ENCODE measurements at places on chromosomes 4 and X.

DNA sequence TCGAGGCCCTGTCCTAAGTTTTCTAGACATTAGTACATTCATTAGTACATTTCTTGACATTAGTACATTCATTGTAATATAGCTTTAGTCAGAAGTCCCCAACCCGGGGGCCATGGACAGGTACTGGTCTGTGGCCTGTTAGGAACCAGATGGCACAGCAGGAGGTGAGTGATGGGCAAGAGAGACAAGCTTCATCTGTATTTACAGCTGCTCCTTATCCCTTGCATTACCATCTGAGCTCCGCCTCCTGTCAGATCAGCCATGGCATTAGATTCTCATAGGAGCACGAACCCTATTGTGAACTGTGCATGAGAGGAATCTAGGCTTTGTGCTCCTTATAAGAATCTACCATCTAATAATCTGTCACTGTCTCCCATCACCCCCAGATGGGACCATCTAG lies 48.0 kb downstream of the GATB start:
- DNase-seq = no peak

- no peak for DNase-seq
Measured at GRCh38 chrX:50117476-50117875, 83.3 kb downstream of the AKAP4 start.

DNA sequence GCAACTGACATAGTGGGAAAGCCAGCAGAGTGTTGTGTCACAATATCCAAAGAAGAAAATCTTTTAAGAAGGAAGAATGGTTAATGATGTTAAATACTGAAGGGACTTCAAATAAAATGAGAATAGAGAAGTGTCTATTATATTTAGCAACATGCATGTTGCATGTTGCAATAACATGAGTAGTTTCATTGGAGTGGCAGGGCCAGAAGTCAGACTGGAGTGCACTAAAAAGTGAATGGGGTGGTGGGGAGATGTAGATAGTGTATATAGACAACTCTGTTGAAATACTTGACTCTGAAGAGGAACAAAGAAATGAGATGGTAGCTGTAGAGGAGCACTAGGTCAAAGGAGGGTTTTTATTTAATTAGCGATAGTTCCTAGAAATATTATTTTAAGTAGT lies 9.5 kb upstream of the AMMECR1 start:
- no peak for DNase-seq

GRCh38 chr4:7199129-7199725 lies 6.9 kb downstream of the SORCS2 start:
- DNase-seq = no peak

DNA sequence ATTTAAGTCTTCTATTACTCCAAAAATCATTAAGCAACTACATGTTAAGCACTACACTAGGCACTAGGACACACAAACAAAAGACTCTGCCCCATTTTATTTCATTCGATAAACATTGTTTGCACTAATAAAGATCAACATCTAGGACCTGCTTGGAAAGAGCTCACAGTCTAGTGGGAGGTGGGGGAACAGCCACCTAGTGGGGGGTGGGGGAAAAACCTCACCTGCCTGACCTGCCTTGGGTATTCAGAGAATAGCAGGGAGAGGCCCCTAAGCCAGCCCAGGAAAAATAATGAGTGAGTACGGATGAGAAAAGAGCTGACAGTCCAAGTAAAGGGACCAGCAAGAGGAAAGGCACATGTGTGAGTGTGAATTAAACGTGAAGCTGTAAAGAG lies 52.2 kb downstream of the PRDM5 start:
- no peak for DNase-seq

- no peak for DNase-seq
Measured at GRCh38 chr4:141153751-141154510, 20.7 kb upstream of the RNF150 start.

GRCh38 chr4:10180927-10181744 lies 64.5 kb upstream of the WDR1 start:
- DNase-seq = peak; percentile 10

- no peak for DNase-seq
Measured at GRCh38 chrX:44705817-44706551, 137.8 kb upstream of the DUSP21 start.

GRCh38 chr4:152729466-152729865 lies 49.7 kb upstream of the TMEM154 start:
- DNase-seq = no peak

GRCh38 chr4:35965300-35965699 lies 279.0 kb downstream of the ARAP2 start:
- no peak for DNase-seq

DNA sequence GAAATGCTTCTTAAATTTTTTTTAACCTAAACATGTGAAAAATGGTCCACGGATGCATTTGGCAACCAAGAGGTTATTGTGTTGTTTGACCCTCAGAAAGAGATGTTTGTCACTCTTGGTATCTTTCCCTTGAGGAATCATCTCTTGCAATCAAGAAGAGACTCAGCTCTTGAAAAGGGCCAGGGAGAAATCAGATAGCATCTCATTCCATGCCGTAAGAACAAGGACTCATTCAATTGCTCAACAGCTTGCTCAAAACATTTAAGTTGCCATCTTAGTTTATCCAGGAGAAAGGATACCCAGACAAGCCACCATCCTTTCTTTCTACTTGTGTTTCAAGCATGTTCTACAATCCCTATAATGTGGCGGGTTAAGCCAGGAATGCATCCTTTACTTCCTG lies 209.5 kb upstream of the LNX1 start:
- DNase-seq = no peak

- no peak for DNase-seq
Measured at GRCh38 chrX:124346877-124347241, 496 bp downstream of the SH2D1A start.

- DNase-seq = no peak
Measured at GRCh38 chr4:3484057-3484973, 21.2 kb downstream of the DOK7 start.

DNA sequence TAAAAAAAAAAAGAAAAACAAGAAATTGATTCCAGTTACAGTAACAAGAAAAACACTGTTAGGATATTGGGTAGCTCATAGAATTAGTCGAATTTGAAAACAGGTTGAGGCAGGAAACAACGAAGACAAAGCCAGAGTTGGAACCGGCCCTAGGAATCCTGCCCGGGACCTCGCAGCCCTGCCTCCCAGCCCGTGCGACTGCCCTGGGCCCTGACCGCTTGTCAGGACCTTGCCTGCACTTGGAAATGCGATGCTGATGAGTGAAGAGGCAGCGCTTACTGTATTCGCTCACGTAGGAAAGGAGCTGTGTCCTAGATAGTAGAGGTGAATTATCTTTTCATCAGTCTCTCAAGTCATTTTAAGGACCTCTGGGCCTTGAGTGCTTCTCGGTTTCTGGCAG lies 611.7 kb upstream of the FAT1 start:
- DNase-seq = no peak

- no peak for DNase-seq
Measured at GRCh38 chr4:114108869-114109268, 129.4 kb upstream of the ARSJ start.

DNA sequence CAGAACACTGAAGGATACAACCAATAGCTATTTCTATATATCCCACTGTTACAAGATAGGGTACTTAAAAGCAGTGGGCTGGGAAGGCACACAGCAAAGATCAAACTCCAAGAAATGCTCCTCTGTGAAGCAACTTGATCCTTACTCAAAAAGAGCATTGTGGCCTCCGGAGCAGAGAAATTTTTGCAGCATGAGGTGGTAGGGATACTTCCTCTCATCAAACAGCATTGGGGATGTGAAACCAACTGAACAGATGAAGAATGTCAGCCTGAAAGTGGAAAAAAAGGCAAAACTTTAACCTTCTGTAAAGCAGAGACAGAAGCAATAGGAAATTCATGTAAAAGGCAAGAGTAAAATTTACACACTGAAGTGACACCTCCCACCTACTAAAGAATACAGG lies 92.2 kb downstream of the HUWE1 start:
- DNase-seq = no peak

- peak; percentile 28 for DNase-seq
Measured at GRCh38 chrX:153885968-153886903, at the start of gene L1CAM. Gene L1CAM (minus strand): TSS chrX:153886173. CDS start chrX:153875836, 10,337 bp downstream.

GRCh38 chr4:162957521-162958143 lies 209.1 kb downstream of the NAF1 start:
- DNase-seq = no peak

DNA sequence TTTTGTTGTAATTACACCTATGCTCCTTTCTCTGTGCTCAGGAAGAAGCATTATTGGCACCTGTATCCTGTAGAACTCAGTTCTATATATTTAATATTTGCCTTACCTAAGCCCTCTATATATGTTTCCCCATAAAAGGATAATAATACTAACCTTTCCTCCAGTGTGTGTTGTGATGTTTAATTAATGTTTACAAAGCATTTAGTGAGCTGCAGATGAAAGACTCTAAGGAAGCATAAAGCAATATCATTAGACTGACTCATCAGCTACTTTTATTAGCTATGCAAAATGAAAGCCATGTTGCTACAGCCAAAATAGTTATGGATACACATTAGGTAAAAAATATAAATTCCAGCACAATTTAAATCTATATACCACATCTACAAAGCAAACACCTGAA lies 93.6 kb upstream of the PTPN13 start:
- no peak for DNase-seq

DNA sequence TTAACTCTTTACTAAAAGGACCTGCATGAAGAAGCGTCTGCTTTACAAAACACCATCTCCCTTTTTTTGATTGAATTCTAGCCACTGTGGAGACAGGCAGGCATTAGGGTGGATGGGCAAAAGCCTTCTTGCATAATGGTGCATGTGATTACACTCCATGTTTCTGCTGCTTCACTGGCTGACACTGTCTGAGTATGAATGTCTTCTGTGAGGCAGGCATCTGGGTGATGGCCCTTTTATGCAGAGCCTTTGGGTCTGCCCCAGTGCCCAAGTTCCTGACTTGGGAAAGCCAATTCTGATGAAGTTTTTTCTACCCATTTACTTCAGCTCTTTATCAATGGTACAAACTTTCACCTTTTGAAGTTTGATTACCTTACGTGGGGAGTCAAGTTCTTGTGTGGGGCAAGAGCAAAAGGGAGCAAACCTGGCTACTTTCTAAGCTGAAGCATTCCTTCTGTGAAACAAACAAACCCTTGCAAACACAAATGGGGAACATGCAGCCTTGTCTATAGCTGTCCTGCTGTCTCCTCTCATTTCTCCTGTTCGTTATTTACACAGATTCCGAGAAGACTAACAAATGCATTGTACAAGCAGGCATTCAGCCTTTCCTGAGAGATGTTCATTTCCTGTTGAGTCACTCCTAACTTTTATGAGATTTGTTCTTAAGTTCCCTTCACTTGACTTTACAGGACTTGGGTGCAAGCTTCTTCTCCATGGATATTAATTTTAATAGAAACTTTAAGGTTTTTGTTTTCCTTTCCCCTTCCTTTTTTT lies 301.9 kb downstream of the TLL1 start:
- no peak for DNase-seq

DNA sequence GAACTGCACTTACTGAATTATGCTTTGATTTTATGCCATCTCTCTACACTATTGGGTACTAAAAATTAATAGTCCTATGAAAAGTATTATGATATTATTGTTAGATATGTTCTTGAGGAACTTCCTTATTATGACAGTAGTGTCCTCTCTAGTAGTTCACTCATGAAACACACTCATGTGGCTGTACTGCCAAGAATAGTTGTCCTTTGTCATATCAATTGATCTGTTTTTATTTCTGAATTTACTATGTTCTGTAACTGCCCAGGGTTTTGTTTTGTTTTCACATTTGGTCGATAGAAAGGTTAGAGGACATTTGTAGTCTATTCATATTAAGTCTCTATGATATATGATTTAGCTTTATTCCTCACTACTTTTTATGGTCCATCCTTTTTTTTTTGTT lies 215.2 kb downstream of the PPARGC1A start:
- no peak for DNase-seq

- no peak for DNase-seq
Measured at GRCh38 chr4:105075045-105075444, 71.6 kb upstream of the TET2 start.

GRCh38 chrX:96372313-96373046 lies 312.2 kb upstream of the DIAPH2 start:
- DNase-seq = peak; percentile 4

- DNase-seq = no peak
Measured at GRCh38 chr4:93719552-93719951, 109.0 kb upstream of the ATOH1 start.

- DNase-seq = no peak
Measured at GRCh38 chr4:178953447-178954120, 1511.3 kb upstream of the AGA start.

GRCh38 chr4:27239641-27240040 lies 379.0 kb downstream of the STIM2 start:
- no peak for DNase-seq

DNA sequence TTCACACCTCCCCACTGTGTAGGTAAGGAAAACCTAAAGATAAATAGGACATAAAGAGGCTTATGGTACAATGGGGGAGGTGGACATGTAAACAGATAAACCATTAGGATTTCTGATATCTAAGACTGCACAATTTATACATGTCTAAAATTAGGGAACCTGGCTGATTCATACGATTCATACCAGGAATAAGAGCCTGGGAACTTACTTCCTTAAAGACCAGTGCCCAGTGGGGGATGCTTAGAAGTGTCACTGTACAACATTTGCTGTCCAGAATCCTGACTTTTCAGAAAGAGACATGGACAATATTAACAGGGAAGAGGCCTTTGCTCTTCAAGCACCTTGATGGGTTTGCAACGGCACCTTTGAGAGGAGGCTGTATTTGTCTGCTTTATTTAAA lies 116.8 kb upstream of the KIT start:
- no peak for DNase-seq

DNA sequence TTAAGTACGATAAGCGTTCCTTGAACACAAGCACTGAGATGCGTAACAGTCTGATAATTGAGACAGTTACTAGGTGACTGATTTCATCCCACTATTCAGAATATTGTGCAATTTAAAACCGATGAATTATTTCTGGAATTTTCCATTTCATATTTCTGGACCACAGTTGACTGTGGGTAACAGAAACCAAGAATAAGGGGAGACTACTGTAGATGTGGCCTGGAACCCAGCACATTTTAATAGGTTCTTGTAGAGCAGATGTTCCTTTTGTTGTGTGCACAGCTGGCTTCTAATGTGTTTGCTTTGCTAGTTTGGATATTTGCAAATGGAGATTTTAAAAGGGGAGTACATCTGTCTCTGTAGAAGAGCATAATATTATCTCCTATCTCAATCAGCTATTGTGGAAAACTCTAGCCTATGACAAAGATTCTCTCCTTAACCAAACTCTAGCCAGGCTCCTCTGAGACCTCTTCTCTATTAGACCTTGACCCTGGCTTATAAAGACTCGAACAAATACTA lies 16.4 kb downstream of the NAAA start:
- DNase-seq = no peak

GRCh38 chr4:39046249-39046648 lies 14.0 kb upstream of the TMEM156 start:
- peak; percentile 19 for DNase-seq

GRCh38 chr4:10861036-10861435 lies 176.5 kb upstream of the CLNK start:
- DNase-seq = no peak

Data from CD4-positive, alpha-beta T cell treated with Interleukin-12 subunit alpha and Interleukin-12 subunit beta, for 1 hour (primary cell).